ENCODE measurements at places on chromosomes 16 and 17.

- DNase-seq = no peak
Measured at GRCh38 chr17:81685108-81685507, 1.3 kb downstream of the HGS start.

DNA sequence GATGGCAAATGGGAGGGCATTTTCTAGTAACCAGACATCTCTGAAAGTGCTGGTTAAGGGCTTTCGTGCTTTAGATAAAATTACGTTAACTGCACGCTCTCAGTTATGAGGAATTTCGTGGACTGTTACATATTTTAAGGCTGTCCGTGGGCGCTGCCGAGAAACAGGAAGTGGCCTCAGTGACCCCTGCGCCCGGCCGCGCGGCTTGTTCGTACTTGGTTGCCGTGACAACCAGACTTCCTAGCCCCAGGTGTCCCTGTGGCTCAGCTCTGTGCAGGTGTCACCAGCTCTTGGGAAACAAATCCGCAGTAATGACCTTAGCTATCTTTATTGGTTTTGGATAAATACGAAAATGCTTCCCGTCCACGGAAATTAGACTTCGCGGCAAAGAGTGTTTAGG lies 52.7 kb downstream of the LMF1 start:
- no peak for DNase-seq

- DNase-seq = no peak
Measured at GRCh38 chr17:59839651-59840328, 53.0 kb downstream of the TUBD1 start.

DNA sequence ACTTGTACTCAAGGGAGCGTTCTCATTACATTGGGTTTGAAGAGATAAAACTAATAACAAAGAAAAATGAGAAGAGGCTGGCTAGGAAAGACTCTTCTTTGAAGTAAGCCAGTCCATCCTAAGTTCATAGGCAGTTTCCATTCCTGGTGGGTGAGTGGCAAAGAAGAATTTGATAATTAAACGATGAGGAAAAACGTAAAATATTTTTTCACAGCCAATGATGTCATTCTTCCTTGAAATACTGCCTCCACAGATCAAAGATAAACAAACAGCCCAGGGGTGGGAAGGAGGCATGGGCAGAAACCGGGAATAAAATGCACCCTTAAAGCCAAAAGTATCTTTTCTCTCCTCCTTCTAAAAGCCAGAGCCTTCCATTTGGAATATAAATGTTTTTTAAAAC lies 346.6 kb downstream of the PMP22 start:
- no peak for DNase-seq

GRCh38 chr16:8631373-8631772 lies 9.9 kb downstream of the METTL22 start:
- no peak for DNase-seq

GRCh38 chr16:80604600-80605355 lies 64.0 kb downstream of the DYNLRB2 start:
- DNase-seq = no peak

DNA sequence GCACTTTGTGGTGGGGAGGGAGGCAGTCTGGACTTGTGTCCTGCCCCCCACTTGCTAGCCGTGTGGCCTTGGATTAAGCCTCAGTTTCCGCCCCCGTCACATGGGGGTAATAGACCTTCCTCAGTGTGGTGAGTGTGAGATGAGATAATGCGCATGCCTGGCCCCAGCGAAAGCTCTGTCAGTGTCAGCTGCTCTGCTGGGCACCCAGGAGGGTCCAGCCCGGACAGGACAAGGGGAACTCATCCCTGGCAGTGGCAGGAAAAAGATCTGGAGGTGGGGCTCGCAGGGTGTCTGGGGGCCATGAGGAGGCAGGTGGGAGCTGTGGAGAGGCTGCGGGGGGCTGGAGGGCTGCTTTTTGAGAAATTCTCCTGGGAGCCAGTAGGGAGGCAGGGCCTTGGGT lies 63.5 kb downstream of the SRCIN1 start:
- no peak for DNase-seq

DNA sequence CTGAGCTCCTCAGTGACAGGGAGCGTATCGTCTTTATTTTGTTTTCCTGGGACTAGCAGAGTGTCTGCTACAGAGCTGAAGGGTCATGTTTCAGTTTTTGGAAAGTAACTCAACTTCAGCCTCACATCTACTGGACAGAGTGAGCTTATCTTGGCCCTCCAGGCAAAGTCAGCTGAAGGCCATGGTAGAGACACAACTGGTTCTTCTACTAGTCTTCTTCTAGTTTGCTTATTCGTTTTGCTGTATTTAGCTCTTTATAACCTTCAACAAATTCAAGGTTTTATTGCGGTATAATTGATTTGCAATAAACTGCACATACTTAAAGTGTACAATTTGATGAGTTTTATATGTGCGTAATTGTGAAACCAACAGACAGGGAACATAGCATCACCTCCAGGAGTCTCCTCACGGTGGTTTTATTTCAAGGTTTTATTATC lies 6.1 kb upstream of the PRKCA start:
- no peak for DNase-seq

- no peak for DNase-seq
Measured at GRCh38 chr16:1979271-1980029, 1.8 kb downstream of the NOXO1 start.

GRCh38 chr16:3266873-3267537 lies 10.6 kb upstream of the MEFV start:
- DNase-seq = no peak

DNA sequence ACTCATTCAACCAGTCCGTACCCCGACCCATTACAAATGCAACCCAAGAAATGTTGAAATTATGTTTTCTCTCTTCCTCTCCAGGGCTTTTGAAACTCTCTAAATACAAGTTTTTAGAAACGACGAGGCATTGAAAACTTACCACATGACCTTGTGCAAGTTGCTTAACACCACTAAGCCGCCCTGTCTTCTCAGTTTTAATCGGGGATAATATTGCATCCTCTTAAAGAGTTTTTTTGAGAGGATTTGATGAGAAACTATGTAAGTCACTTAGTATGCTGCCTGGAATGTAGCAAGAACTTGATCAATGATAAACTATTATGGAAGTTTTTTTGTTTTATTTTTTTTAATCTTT lies 149.0 kb upstream of the FAM20A start:
- no peak for DNase-seq

DNA sequence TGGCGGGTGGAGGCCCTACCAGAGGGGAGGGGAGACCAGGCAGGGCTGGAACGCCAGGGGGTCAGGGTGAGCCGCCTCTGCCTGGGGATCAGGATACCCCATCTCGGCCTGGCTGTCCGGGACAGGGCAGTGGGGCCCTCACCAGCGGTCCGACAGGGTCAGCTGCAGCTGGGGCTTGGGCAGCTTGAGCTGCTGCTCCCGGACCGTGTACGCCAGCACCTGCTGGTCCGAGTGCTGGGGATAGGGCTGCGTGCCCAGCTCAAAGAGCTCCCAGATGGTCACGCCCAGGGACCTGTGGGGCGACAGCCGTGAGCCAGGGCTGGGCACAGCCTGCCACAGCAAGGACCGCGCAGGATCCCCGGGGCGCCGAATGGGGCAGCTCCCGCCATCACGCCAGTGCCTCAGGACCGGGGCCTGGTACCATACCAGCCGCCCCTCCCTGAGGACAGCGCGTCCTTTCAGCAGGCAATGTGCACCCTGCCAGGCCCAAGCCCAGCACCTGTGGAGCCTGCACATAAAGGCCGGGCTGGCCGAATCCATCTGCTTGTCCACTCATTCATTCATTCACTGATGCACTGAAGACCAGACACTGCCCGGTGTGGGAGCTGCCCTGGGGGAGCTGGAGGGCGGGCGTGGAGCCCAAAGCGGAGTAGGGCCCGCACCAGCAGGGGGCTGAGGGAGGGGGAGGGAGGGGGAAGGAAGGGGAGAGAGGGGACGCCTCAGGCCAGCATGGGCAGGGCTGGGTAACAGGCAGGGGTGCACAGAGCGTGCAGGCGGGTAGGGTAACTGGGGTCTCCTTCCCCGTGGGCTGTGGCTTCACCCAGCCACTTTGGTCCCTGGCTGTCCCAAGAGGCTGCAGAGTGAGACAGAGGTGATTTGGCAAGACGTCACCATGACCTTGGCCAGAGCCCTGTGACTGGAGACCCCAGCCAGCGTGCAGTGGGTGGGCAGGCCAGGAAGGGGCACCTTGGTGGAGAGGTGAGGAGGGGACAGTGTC lies 42.0 kb upstream of the PVALEF start:
- DNase-seq = no peak

DNA sequence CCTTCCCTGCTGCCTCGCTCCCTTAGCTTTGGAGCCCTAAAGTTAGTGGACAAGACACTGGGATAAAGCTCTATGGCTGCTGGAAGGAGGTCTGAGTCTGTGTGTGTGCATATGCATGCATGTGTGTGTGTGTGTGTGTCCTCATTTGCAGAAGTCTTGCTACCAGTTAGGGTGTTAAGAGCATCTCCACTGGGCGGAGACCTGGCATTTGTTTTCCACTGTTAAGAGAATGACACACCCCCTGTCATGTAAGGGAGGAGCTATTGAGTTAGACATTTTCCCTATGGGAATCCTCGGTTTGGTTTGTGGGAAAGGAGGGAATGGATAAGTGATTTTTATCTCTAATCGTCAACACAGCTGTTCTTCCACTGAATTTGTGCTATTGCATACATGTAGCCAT lies 24.8 kb upstream of the ARHGAP23 start:
- DNase-seq = no peak

DNA sequence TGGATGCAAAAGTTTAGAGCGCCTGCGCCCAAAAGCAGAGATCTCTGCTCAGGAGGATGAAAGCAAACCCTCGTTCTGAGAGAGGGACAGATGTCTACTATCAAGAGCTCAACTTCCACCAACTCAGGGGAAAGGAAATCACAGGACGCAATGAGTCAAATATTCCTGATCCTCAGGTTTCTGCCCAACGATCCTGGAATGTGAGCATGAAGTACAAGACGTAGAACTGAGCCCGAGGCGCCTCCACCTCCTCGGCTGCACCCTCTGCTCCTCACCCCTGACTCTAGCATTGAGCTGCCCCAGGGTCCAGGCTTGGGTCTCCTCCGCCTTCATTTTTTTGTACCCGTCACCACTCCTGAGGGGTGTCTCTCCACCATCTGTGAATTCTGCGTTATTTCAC lies 15.4 kb downstream of the IFT140 start:
- DNase-seq = no peak

Measured in stimulated activated CD8-positive, alpha-beta memory T cell treated with anti-CD3 and anti-CD28 coated beads, Interleukin-12 subunit alpha, Interleukin-12 subunit beta, amount 100 ng/mL, for 4 hours (primary cell).